ENCODE measurements at places on chromosomes 7 and 10.

DNA sequence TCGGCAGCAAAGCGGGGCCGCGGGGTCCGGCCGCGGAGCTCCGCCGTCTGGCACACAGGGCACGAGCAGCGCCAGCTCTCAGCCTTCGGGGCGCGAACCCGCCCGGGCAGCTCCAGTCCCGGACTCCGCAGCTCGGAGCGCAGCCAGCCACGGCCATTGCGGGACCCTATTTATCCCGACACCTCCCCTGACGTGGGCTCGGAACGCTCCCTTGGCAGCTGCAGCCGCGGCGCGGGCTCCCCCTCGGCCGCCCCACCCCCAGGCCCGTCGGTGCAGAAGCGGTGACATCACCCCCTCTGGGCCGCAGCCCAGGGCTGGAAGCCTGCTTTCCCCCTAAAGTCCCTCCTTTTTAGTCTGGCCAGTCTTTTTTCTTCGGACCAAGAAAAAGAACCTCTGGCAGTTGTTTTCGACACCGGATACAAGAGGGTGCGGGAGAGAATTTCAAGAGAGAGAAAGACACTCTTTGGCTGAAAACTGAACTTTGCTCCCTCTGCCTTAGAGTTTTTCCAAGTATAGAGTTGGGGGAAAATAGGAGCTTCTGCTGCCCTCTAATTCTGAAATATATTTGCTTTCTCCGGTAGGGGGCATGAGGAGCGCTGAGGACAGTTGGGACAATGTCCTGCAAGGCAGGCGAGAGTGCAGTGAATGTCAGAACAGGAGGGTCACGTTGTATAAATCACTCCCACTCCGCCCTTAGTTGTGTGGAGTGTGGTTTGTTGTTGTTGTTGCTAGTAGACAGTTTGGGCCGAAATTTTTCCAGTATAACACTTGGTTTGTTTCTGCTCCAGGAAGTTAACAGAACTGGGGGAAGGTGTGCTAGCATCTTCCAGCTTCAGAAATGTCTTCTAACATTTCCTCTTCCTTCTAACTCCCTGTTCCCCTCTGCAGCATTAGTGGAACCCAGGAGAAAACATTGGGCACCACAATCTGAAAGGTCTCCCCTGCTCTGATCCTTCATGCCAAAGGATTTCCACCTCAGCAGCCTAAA, at the start of gene SFRP4:
Gene SFRP4, minus strand, starts transcription at position 145 of the 988 bp plus-strand sequence. CDS start 280 bp downstream, outside the sequence.
- peak; percentile 70 for DNase-seq

- DNase-seq: no peak
Observed at GRCh38 chr7:28576656-28577055, 164.3 kb downstream of the CREB5 start.

- DNase-seq: no peak
Observed at GRCh38 chr10:71989661-71990454, 25.7 kb downstream of the CHST3 start.

- peak; percentile 88 for DNase-seq
Observed at GRCh38 chr7:84245835-84246234, 51.2 kb upstream of the SEMA3A start.

GRCh38 chr10:60762554-60762953, 15.7 kb upstream of the CDK1 start:
- peak; percentile 75 for DNase-seq

GRCh38 chr10:116451711-116452337, 24.2 kb downstream of the PNLIPRP3 start:
- DNase-seq: no peak

GRCh38 chr10:36094096-36094495, 452.0 kb upstream of the FZD8 start:
- DNase-seq: no peak

GRCh38 chr7:83410989-83411591, 237.8 kb downstream of the SEMA3E start:
- no peak for DNase-seq

DNA sequence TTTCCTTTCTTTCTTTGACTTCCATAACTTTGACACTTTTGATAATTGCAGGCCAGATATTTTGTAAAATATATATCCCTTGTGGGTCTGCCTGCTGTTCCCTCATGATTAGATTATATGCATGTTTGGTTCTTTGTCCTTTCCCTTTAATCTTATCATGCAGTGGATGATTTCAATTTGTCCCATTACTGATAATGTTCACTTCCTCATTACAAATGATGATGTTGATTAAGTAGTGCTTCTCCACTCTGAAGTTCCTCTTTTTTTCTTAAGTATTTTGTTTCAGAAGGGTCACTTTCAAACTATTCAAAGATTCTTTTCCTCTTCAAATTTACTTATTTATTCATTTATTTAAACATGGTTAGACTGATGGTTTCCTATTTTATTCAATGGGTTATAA, 898.1 kb downstream of the XPNPEP1 start:
- no peak for DNase-seq

DNA sequence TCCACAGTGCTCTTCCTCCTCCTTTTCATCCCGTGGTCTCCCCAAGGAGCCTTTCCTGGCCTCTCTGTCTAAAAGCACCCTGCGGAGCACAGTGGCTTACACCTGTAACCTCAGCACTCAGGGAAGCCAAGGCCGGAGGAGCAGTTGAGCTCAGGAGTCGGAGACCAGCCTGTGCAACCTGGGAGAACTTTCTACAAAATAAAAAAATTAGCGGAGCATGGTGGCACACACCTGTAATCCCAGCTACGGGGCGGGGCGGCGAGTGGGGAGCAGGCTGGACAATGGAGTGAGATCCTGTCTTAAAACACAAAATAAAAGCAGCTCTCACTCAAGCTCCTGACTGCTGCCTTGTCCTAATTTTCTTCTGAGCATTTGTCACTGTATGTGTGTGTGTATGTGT, 1.4 kb upstream of the COBL start:
- no peak for DNase-seq

GRCh38 chr7:85125651-85126131, 61.2 kb downstream of the SEMA3D start:
- DNase-seq: no peak

- peak; percentile 87 for DNase-seq
Observed at GRCh38 chr7:145082366-145083161, 246.7 kb upstream of the TPK1 start.

GRCh38 chr7:22809902-22810642, 12.6 kb downstream of the TOMM7 start:
- DNase-seq: no peak

DNA sequence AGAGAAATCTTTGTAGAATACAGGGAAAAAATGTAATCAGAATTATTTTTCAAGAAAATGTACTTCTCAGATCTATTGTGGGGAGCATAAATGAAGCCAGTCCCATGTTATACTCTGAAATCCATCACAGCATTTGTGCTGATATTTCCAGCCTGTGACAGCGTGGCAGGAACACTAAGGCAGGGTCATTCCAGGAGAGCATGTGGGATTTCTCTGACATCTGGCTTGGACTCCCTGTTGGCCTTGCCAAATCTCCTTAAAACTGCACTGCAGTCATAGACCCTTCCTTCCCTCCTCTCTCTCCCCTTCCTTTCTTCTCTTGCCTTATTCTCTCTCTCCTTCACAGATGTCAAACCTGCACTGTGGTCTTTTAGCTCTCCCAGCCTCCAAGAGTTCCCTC, 6.5 kb upstream of the TSPAN13 start:
- no peak for DNase-seq

- DNase-seq: no peak
Observed at GRCh38 chr7:21383227-21384220, 44.4 kb upstream of the SP4 start.

GRCh38 chr10:6270951-6271350, 68.2 kb downstream of the PFKFB3 start:
- DNase-seq: no peak

DNA sequence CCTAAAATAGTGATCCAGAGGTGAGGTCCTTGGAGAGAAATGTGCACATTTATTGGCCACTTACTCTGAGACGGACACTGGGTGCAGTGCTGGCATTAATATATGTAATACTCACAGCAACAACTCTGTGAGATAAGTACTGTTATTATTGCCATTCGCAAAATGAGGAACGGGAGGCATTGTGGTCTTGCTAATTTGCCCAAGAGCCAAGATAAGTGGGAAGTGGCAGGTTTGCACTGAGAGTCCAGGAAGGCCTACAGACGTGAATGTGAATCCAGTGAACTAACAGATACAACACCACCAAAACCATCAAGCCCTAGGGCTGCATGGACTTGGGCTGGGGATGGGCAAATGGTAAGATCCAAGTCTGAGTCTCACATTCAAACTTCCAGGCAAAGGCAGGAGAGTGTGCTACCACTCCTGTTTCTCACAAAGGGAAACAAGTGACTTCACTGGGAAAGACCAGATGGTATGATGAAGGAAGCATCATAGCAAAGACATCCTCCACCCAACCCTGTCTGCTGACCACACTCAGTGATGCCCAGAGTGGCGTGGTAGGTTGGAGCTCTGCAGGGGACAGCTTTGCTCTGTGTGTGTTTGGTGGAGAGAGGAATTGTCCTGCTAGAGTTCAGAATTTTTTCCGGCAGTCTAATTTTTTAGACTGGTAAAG, 19.2 kb downstream of the TMEM273 start:
- DNase-seq: no peak

DNA sequence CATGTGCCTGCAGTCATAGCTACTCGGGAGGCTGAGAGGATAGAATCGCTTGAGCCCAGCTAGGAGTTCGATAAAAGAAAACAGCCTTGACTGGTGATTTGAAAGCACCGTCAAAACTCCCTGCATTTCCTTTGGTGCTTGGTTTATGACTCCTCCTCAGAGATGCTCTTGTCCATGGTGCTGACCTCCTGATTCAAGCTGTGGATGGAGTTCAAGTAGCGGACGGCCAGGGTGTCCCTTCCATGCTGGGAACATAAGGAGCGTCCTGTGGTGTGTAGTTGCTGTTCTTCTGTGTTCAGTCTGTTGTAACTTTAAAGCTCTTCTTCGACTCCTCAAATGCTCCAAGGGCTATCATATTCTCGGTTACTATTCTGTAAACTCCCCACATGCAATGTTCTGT, 382.5 kb upstream of the KIAA1217 start:
- DNase-seq: peak; percentile 18

- DNase-seq: no peak
Observed at GRCh38 chr10:122259075-122259466, 12.0 kb upstream of the BTBD16 start.

DNA sequence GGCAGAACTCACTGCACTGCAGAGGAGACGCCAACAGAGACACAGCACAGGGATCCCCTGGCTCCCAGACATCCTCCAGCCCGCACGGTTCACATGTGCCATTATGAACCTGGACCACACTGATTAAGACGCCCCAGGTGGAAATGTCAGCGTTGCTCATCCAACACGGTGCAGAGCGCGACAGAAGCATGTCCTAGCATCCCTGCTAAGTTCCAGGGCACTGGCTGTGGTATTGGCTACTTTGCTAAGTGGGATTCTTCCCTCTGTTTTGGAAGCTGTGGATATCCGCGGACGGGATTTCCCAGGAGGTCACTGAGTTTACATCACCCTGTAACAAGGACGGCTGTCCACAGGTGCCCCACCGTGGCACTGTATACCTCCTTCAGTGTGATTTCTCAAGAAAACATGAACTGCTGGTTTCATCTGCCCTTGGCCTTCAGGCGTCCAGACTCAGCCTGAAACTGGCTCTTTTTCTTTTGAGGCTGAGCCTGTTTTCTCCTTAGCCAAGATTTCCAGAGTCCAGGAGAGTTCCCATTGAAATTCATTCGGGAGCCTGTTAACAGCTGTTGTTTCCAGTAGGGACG, 324.0 kb downstream of the WDR37 start:
- no peak for DNase-seq

DNA sequence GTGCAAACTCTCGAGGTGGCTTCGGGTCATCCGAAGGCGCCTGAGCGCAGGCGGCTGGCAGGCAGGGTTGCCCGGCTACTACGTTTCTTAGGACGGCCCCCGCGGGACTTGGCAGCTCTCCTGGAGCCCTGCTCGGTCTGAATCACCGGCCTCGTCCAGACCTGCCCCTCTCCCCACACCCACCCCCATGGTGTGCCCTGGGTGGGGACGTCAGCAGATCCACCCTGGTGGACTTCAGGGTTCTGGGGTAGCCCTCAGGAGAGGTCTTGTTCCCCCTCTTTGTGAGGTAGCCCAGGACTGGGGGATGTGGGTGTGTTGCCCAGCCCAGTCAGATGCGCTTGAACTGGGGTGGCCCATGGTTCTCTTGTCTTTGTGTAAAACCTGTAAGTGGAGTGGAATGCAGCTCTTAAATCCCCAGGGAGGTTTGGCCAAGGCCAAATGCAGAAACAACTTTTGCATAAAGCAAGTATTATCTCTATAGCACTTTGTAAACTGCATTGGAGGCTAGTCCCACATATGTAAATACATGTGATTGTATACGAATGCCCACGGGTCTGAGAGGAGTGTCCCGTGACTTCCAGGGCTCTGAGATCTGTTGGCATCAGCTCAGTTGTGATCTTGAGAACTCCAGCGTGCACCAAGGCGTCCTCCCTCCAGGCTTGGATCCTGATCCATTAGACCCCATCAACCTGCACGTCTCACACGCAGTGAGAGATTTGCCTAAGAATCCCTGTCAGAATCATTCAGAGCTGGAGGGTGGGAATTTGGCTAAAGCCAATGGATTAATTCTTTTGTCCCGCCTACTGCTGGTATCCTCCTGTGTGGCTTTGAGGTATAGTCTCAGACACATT, 1.8 kb downstream of the PFKFB3 start:
- DNase-seq: peak; percentile 51

DNA sequence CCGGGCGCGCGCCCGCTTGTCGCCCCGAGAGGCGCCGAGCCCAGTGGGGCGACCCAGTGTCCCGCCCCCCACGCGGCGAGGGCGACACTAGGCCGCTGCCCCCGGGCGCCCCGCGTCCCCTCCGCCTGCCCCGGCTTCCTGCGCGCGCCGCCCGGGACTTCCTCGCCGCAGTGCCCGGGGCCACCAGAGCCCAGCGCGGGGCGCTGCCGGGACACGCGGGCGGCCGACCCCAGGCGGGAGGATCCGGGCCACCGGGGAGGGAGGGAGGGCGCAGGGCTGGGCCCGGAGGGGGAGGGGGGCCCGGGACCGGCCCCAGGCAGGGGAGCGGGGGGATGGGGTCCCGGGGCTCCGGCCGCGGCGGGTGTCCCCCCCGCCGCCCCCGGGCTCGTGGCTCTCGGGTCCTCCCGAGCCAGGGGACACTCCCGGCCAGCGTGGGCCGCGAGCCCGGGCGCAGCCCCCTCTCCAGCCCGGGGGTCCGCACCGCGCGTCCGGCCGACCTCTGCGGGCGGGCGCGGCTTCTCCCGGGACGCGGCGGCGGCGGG, 435 bp upstream of the PWWP2B start:
- DNase-seq: no peak

DNA sequence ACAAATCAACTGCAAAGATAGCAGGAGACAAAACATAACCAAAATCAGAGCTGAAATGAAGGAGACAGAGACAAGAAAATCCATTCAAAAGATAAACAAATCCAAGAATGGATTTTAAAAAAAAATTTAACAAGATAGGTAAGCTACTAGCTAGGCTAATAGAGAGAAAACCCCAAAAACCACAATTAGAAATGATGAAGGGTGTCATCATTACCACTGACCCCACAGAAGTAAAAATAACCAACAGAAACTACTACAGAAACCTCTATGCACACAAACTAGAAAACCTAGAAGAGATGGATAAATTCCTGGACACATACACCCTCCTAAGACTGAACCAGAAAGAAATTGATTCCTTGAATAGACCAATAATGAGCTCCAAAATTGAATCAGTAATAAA, 117.6 kb downstream of the DNAJC1 start:
- DNase-seq: no peak
